ENCODE measurements at places on chromosomes 12 and 14. TPM values are rescaled to one million over a fixed set of nuclear protein-coding genes. Genes with fewer than 3 reads are reported as not detected.

DNA sequence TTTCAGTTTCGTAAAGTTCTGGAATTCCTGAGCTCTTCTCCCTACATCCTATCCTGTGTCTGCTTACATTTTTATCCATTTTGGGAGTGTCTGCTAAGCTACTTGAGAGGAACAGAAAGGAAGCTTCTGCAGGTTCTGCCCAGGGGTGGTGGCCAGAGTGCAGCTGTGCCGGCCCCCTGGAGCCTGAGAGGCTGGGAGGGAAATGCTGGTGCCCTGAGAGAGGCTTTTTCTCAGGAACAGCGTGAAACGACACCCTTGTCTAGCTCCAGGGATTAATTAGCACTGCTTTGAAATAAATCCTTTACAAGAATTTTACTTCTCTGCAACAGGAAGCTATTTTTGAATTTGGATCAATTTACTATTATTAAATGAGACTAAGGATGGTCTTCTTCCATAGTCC lies 165.4 kb downstream of the SLC15A5 start:
- DNase-seq: no peak

GRCh38 chr12:11884706-11885105 lies 186.0 kb upstream of the BCL2L14 start:
- DNase-seq: peak; percentile 70

- DNase-seq: peak; percentile 23
Observed at GRCh38 chr14:54435500-54435981, 5.6 kb downstream of the CNIH1 start.

PTCSC3 gene
- total RNA-seq: not detected
